ENCODE measurements at places on chromosomes 16 and 17. TPM values are rescaled to one million over a fixed set of nuclear protein-coding genes. Genes with fewer than 3 reads are reported as not detected.

DNA sequence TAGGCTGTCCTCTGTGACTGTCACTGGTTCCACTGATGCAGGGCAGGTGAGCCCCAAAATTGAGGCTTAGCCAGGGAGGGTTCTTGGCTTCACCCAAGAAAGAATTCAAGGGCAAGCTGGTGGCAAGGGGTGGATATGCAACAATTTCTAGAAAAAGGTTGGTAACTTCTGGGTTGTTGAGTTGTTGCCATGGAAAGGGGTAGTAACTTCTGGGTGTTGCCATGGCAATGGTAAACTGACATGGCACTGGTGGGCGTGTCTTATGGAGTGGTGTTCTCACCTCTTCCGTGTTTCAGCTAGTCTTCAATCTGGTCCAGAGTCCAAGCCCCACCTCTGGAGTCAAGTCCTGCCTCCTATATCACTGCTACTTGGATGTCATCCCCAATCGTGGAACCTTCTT is 9.5 kb upstream of the GUCY2D start:
- no peaks in the 10 kb centered on the region for H3K36me3 ChIP-seq
- no peak overlapping the region for H3K27ac ChIP-seq
- H3K4me1 ChIP-seq = peaks cover 12% of the 10 kb centered on the region
- no peak for DNase-seq
- H3K4me3 ChIP-seq = no peak overlapping the region

DNA sequence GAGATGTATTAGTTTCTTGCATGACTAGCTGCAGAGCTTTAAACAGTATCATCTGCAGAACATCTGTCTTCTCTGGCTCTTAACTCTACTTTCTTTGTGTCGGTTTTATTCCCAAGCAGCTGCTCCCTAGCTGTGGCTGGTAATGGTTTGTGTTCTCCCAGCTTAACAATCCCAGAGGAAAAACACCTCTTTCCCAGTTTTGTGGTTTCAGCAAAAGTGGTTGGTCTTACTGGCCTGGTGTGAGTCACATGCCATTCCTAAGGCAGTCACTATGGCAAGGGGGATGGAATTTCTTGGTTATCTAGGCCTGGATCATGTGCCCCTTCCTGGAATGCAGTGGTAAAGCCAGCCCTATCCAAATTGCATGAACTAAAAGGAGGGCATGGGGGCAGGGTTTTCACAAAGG is 27.5 kb downstream of the OMG start:
- H3K4me3 ChIP-seq = no peak overlapping the region
- no peak for DNase-seq
- peak overlapping the region; percentile 15 for H3K27ac ChIP-seq
- no peaks in the 10 kb centered on the region for H3K27me3 ChIP-seq
- H3K36me3 ChIP-seq = peaks cover 22% of the 10 kb centered on the region

- H3K27ac ChIP-seq = no peak overlapping the region
- no peaks in the 10 kb centered on the region for H3K4me1 ChIP-seq
- DNase-seq = no peak
- no peaks in the 10 kb centered on the region for H3K27me3 ChIP-seq
Observed at GRCh38 chr17:51050291-51051033, 70.2 kb downstream of the SPAG9 start.

DNA sequence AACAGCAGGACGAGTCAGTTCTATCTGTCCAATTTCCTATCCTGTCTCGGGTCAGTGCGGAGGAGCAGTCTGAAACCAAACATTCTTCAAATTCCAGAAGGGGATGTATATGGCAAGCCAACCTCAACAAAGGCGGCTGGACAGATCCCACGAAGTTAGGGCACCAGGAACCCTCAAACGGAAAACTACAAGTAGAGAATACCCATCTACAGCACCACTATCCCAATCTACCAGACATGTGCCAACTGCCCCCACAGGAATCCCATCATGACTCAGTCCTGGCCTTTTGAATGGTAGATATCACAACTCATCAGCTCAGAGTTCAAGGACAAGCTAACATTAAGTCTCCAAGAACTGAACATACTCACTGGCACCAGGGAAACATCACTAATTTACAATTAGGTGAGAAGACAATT is 2.3 kb downstream of the NAT9 start:
- DNase-seq = no peak
- H3K27me3 ChIP-seq = no peaks in the 10 kb centered on the region
- peaks cover 27% of the 10 kb centered on the region for H3K4me1 ChIP-seq

DNA sequence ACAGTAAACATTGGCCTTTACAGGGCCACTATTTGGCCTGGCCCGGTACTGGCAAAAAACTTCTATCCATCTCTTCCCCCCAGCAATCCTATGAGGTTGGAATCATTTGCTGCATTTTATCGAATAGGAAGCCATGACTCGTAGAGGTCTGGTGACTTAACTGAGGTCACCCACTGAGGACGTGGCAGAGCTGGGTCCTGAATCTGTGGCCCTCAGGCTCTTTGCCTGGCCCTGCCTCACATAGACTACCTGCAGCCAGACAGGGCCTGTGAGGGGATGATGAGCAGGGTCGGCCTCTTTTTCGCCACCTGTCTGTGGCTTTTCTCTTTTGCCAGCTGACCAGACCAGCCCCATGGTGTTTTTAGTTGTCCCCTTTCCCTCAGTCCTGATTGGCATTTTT is 1.9 kb downstream of the PPP4C start:
- H3K4me3 ChIP-seq = no peak overlapping the region
- H3K27me3 ChIP-seq = no peaks in the 10 kb centered on the region
- H3K36me3 ChIP-seq = peaks cover 69% of the 10 kb centered on the region
- H3K4me1 ChIP-seq = peaks cover 46% of the 10 kb centered on the region

The CDH3 gene
- not detected for total RNA-seq
